ENCODE measurements at places on chromosomes 2 and 18.

DNA sequence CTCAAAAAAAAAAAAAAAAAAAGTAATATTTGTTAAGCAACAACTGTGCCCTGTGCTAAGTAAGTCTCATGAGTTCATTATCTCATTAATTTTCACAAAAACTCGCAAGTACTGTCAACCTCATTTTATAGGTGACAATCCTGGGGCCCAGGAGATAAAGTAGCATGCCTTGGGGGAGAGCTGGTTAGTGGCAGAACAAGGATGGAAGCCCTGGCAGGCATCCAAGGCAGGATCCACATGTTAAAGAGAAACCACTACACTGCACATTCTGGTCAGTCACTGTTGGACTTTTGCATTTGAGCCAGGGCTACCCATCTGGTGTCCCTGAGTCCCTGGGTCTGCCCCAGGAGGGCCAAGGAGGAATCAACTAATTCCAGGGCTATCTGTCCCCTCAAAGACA is 54.6 kb downstream of the ZFP36L2 start:
- DNase-seq, result no peak

- DNase-seq, result no peak
These were observed 37.0 kb downstream of the IMMT start for GRCh38 chr2:86158286-86158685.

DNA sequence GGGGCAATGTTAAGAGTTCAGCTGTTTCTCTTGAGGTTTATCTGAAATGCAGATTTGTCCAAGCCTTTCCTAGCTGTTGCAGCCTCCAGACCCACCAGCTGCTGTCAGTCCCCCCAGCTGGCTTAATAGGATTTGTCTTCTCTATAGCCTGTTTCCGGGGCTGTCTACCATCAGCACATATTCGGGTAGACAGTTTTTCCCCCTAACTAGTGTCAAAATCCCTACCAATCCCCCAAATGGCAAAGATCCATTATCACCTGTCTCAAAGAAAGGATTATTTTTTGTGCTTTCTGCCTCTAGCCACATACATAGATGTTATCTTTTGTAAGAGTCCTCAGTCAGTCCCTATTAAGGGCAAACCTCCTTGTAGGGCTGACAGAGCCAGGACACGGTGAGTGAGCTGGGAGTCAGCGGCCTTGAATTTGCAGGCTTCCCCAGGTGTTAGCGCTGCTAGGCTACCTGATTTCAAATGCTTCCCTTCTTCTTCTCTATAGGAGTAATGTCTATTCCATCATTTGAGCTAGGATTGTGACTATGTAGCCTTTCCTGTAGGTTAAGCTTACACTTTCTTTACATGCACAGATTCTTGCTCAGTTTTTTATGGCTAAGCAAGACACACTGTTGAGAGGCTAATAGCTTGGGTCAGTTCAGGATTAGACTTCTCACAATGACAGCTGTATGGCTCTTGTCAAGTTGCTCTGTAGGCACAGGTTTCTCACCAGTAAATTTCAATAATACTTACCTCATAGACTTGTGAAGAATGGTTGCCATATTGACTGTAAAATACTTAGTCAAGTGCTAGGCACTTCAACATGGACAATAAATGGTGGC is 171.1 kb upstream of the UNC80 start:
- DNase-seq, result no peak

GRCh38 chr2:236393581-236393980 is 129.4 kb upstream of the ASB18 start:
- no peak for DNase-seq

DNA sequence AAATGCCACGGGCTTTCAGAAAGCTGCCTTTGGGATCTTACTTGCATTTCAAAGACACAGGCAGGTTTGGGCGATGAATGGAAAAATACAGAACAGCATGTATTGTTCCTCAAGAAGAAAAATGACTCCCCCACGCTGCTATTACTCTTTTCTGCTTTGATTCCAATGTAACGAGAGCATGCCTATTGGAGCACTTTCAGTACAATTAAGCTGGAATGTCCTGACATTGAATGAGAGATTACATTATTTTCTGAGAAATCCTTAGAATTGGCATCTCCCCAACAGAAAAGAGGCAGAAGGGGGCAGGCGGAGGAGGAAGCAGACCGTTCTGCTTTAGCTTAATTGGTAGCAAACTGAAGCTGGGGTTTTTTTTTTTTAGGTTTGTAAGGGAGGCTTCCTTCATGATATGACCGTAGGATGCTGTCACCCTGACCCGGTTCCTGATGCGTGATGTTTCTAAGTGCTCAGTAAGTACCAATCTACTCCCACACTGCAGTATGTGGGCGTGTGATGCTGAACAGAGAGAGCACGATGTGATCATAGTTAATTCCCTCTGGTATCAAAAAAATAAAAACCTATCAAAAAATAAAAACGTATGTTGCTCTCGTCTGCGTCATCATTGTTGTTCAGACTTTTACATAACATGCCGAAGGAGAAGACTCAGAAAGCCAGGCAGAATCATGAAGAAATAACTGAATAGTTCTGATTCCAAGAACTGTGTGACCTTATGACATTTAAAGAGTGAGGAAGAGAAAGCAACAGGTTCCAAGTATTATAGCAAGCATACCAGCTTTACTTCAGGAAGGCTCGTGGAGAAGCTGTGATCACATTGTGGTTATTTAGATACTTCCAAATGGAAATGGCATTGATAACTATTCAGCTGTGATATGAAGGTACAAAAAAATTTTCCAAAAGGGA is 40.5 kb downstream of the LONRF2 start:
- DNase-seq, result no peak

DNA sequence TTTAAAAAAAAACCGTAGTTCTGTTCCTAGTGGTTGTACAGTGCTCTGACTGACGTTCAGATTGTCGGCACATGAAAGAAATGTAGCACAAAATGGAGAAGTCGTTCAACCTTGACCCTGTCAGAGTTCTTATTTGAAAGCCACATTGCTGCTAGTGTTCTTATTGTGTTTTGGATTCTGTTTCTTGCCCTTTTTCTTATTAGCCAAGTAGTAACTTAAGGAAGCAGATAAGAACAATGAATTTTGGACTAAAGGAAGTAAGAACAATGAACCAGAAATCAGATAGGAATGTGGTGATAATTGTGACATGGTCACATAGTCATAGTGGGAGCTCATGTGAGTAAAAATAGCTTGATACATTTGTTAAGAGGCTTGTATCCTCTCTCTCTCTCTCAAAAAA is 45.9 kb downstream of the RPIA start:
- no peak for DNase-seq

DNA sequence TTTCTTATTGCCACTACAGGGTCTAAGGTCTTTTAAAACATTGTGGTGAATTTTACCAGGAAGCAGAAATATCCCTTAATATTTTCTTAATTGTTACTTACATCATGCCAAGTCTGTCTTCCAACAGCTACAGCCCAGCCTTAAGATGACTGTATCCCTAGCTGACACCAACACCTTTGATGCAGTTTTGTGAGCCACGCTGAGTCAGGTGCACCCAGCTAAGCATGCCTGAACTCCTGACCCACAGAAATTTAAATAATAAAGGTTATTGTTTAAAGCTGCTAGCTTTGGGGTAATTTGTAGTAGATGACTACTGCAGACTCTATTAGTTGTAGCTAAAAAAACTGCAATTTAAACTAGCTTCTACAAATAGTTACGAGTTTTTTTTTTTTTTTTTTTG is 1757.9 kb upstream of the LRRTM1 start:
- DNase-seq, result no peak

- no peak for DNase-seq
These were observed 26.1 kb upstream of the CERS6 start for GRCh38 chr2:168429988-168430387.

Measured in activated CD4-positive, CD25-positive, alpha-beta regulatory T cell treated with anti-CD3 and anti-CD28 coated beads, Interleukin-2, amount 50 U/mL, for 16 hours (primary cell).